Chondrocyte (in vitro differentiated cells): ENCODE measurements at places on chromosomes 11 and 22.

DNA sequence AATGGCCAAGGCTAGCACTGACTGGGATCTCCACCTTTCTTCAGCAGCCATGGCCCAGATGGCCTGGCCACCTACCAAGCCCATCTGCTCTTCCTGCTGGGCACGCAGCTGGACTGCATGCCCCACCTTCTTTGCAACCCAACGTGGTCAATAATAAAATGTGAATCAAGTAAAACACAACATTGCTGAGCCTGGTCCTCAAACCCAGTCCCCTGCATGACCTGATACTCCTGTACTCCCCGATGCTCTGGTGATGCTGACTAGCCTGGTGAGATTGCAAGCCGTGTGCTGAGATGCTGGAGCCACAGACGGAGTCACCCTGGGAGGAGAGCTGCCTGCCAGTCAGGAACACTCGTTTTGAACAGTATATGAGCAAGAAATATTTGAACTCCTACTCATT is 34.0 kb downstream of the PARVG start:
- H3K4me1 ChIP-seq: peaks cover 23% of the 10 kb centered on the region
- no peak for DNase-seq
- H3K4me3 ChIP-seq: no peak overlapping the region
- H3K36me3 ChIP-seq: peaks cover 3% of the 10 kb centered on the region

GRCh38 chr11:85823816-85824215 is 12.9 kb upstream of the SYTL2 start:
- no peaks in the 10 kb centered on the region for H3K36me3 ChIP-seq
- DNase-seq: no peak
- no peaks in the 10 kb centered on the region for H3K27me3 ChIP-seq
- no peak overlapping the region for H3K4me3 ChIP-seq
- peaks cover 52% of the 10 kb centered on the region for H3K4me1 ChIP-seq

GRCh38 chr22:19872779-19873137 is 18.1 kb upstream of the GNB1L start:
- H3K4me1 ChIP-seq: peaks cover 13% of the 10 kb centered on the region
- no peak overlapping the region for H3K4me3 ChIP-seq

DNA sequence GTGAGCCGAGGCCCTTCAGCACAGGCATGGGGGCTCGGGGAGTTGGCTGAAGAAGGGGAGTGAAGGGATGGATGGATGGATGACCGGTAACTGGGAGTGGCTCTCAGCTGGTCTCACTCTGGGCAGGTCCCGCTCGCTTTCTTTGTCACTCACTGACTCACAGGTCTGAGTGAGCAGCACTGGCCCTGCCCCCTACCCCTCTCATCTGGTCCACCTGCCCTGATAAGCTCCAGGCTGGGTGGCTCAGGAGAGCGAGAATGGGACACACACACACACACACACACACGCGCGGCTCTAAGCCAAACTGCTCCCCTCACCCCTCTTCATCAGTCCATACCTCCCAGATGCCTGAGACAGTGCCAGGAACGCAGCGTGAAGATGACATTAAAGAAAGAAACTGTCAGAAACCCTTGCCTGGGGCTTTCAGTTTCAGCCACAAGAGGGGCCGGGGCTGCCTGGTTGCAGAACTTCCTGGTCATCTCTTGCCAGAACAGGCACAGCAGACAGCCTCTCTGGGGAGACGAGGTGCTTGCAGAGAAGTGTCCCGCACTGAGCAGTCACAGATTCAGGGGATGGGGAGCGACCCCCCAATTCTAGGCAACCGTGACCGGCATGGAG is 16.5 kb upstream of the SHISAL1 start:
- no peak overlapping the region for H3K27ac ChIP-seq
- no peaks in the 10 kb centered on the region for H3K36me3 ChIP-seq
- H3K4me1 ChIP-seq: peaks cover 32% of the 10 kb centered on the region
- no peak overlapping the region for H3K4me3 ChIP-seq
- no peak for DNase-seq

DNA sequence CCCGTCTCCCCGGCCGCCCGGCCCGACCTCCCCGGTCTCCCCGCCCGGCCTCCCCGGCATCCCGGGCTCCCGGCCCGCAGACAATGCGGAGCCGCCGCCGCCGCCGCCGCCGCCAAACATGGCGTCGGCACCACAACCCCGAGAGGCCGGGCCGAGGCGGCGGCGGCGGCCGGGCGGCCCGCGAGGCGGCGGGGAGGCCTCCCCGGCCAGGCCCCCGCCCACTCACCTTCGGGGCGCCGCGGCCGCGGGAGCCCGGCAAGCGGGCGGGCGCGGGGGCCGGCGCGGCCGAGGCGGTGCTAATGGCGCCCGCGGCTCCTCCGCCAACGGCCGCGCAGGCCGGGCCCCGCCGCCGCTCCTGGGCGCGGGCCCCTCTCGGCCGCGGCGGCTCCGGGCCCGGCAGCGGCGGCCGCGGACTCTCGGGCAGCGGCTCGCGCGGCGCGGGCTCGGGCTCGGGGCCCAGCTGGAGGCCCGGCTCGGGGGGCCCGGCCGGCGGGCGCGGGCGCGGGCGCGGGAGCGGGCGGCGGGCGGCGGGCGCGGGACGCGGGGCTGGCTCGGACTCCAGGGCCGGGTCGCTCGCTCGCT is 311 bp downstream of the BRD1 start:
- H3K4me3 ChIP-seq: peak overlapping the region; percentile 50
- H3K36me3 ChIP-seq: peaks cover 16% of the 10 kb centered on the region
- H3K27ac ChIP-seq: no peak overlapping the region
- peaks cover 1% of the 10 kb centered on the region for H3K27me3 ChIP-seq
- peaks cover 29% of the 10 kb centered on the region for H3K4me1 ChIP-seq

GRCh38 chr22:39431216-39431801 is 25.5 kb upstream of the MGAT3 start:
- peak; percentile 61 for DNase-seq
- peaks cover 54% of the 10 kb centered on the region for H3K4me1 ChIP-seq
- peaks cover 2% of the 10 kb centered on the region for H3K36me3 ChIP-seq

DNA sequence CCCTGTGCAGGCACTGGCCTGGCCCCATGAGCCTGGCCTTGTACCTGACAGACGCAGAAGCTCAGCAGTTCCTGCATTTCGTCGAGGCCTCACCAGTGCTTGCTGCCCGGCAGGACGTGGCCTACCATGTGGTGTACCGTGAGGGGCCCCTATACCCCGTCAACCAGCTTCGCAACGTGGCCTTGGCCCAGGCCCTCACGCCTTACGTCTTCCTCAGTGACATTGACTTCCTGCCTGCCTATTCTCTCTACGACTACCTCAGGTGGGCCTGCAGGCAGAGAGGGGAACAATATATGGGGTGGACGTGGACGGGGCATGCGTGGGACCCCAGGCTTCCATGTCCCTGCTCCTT is 4.9 kb downstream of the LARGE2 start:
- DNase-seq: no peak
- H3K4me3 ChIP-seq: no peak overlapping the region
- H3K27ac ChIP-seq: no peak overlapping the region
- H3K4me1 ChIP-seq: peaks cover 10% of the 10 kb centered on the region
- peaks cover 23% of the 10 kb centered on the region for H3K27me3 ChIP-seq

GRCh38 chr11:3796801-3797328 is 489 bp downstream of the NUP98 start:
- H3K4me3 ChIP-seq: peak overlapping the region; percentile 93
- H3K27me3 ChIP-seq: no peaks in the 10 kb centered on the region
- H3K36me3 ChIP-seq: peaks cover 10% of the 10 kb centered on the region
- peak; percentile 93 for DNase-seq

GRCh38 chr22:30143265-30143664 is 63.0 kb downstream of the HORMAD2 start:
- H3K4me3 ChIP-seq: no peak overlapping the region
- no peaks in the 10 kb centered on the region for H3K27me3 ChIP-seq
- no peak overlapping the region for H3K27ac ChIP-seq
- peaks cover 4% of the 10 kb centered on the region for H3K36me3 ChIP-seq
- DNase-seq: no peak

DNA sequence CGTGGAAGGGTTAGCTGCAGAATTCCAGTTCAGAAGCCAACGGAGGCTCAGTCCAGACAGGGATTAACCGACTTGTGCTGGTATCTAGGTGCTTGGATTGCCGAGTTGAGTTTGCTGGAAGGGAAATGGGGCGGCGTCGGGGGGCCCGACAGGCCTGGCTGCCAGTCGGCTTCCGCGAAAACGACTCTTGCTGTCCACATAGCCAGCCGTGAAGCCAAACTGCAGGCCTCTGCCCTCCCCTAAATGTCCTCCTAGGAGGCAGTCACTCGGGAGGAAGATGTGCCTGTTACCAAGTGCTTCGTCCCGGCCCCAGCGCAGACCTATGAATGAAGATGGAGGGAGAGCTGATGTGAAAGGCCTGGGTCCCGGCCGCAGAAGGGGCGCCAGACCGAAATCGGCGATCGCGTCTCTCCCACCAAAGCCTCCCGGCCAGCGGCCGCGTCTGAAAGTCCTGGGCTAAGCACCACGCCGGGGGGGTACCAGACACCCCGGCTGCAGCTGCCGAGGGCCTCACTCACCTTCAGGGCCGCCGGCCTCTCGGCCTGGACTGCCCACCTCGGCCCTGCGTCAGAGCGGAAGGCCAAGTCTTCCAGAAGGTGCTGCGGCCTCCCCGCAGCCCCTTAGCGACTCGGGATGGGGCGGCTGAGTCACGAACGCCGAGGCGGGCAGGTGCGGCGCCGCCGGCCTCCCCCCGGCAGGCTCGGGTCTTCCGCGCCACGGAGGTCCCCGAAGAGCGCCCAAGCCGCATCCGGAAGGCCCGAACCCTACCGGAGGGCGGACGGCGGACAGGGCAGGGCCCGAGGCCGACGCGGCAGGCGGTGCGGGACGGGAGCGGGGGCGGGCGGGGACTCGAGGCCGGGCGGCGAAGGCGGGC is 7.5 kb downstream of the DPAGT1 start:
- H3K4me1 ChIP-seq: peaks cover 32% of the 10 kb centered on the region
- DNase-seq: no peak
- H3K4me3 ChIP-seq: peak overlapping the region; percentile 87
- H3K27me3 ChIP-seq: no peaks in the 10 kb centered on the region
- H3K36me3 ChIP-seq: peaks cover 17% of the 10 kb centered on the region
